ENCODE measurements at places on chromosomes 11 and 22.
A peak's percentile ranks its signal among the peaks of the same experiment; 100 is the strongest.

GRCh38 chr11:44533921-44534711, 31.3 kb upstream of the CD82 start:
- DNase-seq: no peak

- peak; percentile 74 for DNase-seq
Measured at GRCh38 chr11:132168344-132168981, 798.0 kb downstream of the NTM start.

DNA sequence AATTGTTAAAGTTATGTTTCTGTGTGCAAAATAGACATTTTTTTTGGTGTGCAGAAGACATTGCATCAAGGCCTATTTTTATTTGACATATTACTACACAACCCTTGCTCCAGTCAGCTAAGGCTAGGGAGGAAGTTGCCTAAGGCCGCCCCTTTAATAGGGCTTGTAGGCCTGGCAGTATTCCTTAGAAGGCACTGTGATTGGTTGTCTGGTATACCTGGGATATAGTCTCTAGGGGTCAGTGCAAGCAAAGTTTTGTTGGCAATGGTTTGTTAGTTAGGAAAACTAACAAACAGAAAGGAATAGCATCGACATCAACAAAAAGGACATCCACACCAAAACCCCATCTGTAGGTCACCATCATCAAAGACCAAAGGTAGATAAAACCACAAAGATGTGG, 16.9 kb downstream of the CCDC15 start:
- no peak for DNase-seq

DNA sequence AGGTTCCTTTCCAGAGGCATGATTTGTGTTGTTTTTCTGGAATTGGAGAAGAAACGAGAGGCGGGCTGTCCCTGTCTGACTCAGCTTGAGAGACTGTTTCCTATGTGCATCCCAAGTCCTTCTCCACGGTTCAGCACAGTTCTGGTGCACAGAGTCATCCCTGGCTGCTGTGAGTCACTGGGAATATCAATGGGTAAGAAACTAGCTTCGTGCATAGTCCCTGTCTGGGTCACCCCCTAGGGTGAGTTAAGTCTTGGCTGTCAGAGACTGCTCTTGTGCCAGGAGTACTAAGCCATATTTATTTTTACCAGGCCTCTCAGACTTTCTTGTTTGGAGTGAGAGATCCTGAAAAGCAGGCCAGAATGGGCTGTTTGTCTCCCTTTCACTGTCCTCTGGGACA, 2.4 kb upstream of the LRP4 start:
- DNase-seq: no peak

All from G401 (cell line).